ENCODE measurements at places on chromosomes 1 and 21.

DNA sequence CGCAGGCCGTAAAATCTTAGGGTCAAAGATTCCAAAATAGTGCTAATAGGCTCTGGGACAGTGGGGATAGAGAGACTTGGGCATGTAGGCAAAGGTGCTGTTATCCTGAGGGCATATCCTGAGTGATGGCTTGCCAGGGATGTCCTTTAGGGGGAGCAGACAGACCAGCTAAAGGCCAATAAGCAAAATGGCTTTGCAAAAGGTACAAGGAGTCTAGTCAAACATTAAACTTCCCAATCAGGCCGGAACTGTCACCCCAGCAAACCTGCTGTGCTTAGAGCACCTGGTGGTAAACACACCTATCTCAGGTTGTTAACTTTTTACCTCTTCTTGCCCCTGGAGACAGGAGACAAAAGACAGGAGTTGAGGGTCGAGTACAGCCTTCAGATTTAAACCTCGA is 49.1 kb downstream of the TRABD2B start:
- DNase-seq, result no peak

DNA sequence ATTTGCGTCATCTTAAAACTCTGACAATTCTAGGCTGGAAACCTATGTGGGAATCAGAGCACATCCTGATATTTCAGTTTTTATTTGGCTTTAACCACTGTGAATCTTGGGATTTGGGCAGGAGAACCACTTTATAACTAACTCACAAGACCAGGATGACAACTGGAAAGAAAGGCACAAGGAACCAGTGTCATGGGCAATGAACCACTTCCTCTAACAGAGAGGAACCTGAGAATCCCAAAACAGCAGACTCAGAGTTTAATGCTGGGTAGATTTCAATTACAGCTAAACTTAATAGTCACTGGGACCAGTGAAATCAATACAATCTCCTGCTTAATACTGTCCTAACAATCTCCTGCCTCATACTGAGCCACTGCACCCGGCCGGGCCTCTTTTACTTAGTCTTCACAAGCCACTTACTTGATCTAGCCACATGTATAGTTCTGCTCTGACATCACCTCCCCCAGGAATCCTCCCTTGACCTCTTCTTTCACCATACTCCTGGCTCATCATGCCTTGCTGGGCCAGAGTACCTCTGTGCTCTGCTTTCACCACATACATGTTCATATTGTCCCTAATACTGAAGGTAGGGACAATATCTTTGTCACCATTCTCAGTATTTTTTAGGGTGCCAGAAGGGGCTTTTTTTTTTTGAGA is 20.2 kb upstream of the SLFNL1 start:
- no peak for DNase-seq

DNA sequence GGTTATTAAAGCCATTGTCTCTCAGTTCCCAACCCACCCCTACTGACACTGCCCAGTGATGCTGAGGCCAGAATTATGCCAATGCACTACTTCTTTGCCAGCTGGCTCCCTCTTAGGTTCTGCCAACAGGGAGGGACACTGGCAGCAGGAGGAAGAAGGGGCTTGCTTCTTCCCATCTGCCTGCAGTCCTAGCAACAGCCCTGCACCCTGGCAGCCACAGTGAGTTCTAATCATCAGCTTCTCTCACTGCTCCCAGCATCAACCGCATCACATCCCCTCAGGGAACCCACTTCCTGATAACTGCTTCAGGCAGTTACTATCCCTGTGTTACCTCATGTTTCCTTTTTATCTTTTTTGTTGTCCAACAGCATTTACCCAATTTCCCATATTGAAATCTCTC is 86.2 kb downstream of the UBR4 start:
- no peak for DNase-seq

DNA sequence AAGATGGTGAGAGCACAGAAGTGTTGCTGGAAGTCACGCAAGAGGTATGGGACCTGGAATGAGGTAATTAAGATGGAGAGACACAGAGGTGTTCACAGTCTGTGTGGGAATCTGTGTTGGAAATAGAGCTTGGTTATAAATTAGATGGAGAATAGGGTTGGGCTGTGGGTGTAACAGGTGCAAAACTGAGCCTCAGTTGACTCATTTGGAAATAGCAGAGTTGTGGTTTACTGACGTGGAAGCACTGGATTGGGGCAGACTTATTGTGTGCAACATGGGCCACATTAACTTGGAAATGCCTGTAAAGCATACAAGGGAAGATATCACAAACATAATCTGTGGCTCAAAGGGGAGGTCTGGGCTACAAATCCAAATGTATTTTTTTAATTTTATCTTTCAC is 13.0 kb downstream of the CAMSAP2 start:
- DNase-seq, result no peak

- DNase-seq, result no peak
Observed at GRCh38 chr1:175157200-175157599, 35.4 kb downstream of the KIAA0040 start.

- no peak for DNase-seq
Observed at GRCh38 chr1:191504999-191505398, 653.3 kb upstream of the RGS18 start.

DNA sequence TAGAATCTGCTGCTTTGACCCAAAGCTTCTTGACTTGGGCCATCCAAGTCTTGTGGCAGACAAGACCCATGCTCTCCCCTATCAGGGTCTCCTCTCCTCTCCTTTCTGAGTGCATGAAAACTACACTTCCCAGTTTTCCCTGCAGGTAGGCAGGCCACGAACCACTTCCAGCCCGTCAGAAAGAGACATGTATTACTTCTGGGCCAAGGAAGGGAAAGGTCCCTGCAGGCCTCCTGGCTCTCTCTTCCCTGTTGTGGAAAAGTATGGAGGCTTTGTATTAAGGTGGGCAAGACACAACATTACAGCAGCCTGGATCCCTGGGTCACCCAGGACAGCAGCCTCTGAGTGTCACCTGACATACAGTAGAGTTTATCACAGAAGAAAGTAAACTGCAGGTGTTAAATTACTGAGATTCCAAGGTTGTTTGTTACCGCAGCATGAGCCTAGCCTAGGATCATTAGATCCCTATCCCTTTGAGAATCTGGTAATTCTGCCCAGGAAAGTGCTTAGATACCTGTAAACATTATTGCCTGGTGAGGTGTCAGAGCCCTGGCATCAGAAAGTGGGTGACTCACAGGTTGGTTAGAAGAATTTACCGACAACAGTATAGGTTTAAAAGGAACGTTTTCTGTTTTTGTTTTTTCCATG is 717.3 kb downstream of the MATN1 start:
- DNase-seq, result no peak

- no peak for DNase-seq
Observed at GRCh38 chr1:203765029-203765837, at the start of gene LAX1. TSS of gene LAX1 (plus strand) at chr1:203765183. CDS start at chr1:203765566, 383 bp downstream.

GRCh38 chr1:24095140-24095859 is 16.6 kb downstream of the MYOM3 start:
- DNase-seq, result no peak

- DNase-seq, result peak; percentile 87
Observed at GRCh38 chr1:26993237-26994019, at the start of gene TRNP1. TSS of gene TRNP1 (plus strand) at chr1:26993692. CDS start at chr1:26993787, 95 bp downstream.

GRCh38 chr1:157359314-157360022 is 192.8 kb downstream of the FCRL5 start:
- DNase-seq, result no peak

GRCh38 chr1:34054920-34055319 is 110.1 kb downstream of the CSMD2 start:
- no peak for DNase-seq

- DNase-seq, result no peak
Observed at GRCh38 chr1:172343240-172344160, 77.0 kb upstream of the C1orf105 start.
